ENCODE measurements at places on chromosomes 7 and 10. TPM values are rescaled to one million over a fixed set of nuclear protein-coding genes. Genes with fewer than 3 reads are reported as not detected.
A peak's percentile ranks its signal among the peaks of the same experiment; 100 is the strongest.

DNA sequence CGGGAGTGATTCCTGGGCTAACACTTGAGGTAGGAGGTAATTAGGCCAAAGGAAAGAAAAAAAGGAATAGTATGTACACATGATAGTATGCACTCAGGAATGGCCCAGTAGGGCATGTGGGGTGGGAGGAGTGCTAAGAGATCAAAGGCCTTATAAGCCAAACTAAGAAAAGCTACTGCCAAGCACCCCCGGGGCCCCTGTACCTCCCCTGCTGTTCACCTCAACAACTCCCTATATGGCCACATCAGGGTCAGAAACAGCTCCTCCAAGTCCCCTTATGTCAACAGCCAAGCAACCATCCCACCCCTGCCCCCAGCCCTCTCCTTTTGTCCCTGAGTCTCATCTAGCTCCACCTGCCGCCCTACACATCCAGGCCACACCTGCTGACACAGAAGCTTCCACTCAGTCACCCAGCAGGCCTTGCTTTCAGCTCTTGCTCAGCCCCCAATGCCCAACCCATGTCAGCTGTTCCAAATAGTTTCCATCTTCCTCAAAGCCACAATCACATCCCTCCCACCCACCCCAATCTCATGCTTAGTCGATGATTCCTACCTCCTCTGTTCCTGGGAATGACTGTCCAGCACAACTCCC, 80.2 kb downstream of the SORBS1 start:
- no peaks in the 10 kb centered on the region for H3K4me1 ChIP-seq
- H3K4me3 ChIP-seq, result no peak overlapping the region
- no peaks in the 10 kb centered on the region for H3K27me3 ChIP-seq
- H3K27ac ChIP-seq, result no peak overlapping the region
- no peaks in the 10 kb centered on the region for H3K36me3 ChIP-seq

DNA sequence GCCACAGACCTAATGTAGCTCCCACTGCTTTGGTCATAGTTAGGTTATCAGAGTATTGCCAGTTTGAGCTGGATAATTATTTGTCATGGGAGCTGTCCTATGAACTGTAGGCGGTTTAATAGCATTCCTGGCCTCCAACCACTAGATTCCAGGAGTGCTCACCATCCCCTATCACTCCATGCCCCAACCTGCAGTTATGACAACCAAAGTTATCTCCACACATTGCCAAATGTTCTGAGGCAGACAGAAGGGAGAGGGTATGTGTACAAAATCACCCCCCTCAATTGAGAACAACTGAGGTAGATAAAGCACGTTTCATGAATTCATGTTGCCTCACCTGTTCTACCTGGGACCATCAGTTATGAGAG, 119.0 kb upstream of the CACUL1 start:
- H3K4me3 ChIP-seq, result no peak overlapping the region
- no peak overlapping the region for H3K27ac ChIP-seq
- no peaks in the 10 kb centered on the region for H3K36me3 ChIP-seq
- peaks cover 16% of the 10 kb centered on the region for H3K27me3 ChIP-seq

- H3K4me3 ChIP-seq, result no peak overlapping the region
- no peak overlapping the region for H3K27ac ChIP-seq
- H3K27me3 ChIP-seq, result no peaks in the 10 kb centered on the region
- H3K4me1 ChIP-seq, result no peaks in the 10 kb centered on the region
These were observed 16.6 kb downstream of the DENND2A start for GRCh38 chr7:140623980-140624379.

GRCh38 chr7:94042381-94042780, 38.2 kb upstream of the BET1 start:
- no peaks in the 10 kb centered on the region for H3K4me1 ChIP-seq
- no peak for DNase-seq
- H3K36me3 ChIP-seq, result no peaks in the 10 kb centered on the region
- H3K27me3 ChIP-seq, result peaks cover 12% of the 10 kb centered on the region
- no peak overlapping the region for H3K4me3 ChIP-seq

DNA sequence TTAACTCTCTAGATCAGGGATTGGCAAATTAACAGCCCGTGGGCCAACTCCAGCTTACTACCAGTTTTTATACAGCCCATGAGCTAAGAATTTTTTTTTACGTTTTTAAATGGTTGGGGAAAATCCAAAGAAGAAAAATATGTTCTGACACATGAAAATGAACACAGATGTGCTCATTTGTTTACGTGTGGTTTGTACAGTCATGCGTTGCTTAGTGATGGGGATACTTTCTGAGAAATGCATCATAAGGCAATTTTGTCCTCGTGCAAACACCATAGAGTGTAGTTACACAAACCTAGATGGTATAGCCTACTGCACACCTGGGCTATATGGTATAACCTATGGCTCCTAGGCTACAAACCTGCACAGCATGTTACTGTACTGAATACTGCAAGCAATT, 8.3 kb upstream of the SMKR1 start:
- H3K4me1 ChIP-seq, result peaks cover 19% of the 10 kb centered on the region
- no peak overlapping the region for H3K27ac ChIP-seq
- no peaks in the 10 kb centered on the region for H3K36me3 ChIP-seq
- no peak for DNase-seq
- H3K4me3 ChIP-seq, result no peak overlapping the region

DNA sequence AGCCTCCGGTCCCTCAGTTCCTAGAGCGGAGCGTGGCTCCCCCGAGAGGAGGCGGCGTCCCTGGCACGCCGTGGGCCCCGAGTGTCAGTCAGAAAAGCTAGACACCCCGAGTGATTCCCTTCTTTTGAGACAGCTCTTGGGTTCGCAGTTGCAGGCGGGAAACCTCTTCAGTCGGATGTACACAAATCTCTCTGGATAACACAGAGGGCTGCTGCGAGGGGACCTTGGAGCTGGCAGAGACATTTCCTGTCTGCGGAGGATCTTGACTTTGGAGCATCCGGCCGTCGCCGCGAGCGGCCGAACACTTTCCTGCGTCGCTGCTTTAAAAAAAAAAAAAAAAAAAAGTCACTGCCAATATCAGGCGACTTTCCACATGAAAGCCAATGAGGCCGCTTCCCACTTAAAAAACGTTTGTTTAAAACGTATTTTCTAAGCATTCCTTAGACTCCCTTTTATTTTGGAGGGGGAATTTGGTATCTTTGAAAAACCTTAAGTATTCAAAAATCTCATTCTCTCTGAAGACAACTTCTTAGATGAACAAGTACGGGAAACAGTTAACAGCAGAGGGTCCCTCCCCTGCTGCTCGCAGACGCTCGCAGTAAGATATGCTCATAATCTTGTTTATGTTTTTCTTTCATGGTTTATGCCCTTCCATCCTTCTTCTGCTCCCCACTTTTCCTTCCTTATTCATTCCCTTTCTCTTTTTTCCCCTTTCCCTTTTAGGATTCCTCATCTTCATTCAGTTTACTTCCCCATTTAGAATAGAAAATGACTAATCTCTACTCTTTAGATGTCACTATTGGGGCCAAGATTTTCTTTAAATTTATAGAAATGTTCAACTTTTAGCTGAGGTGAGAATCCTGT, 10.0 kb downstream of the HHEX start:
- peaks cover 63% of the 10 kb centered on the region for H3K27me3 ChIP-seq
- peak; percentile 61 for DNase-seq
- H3K36me3 ChIP-seq, result no peaks in the 10 kb centered on the region
- peak overlapping the region; percentile 68 for H3K4me3 ChIP-seq
- H3K27ac ChIP-seq, result no peak overlapping the region
- H3K4me1 ChIP-seq, result peaks cover 24% of the 10 kb centered on the region

GRCh38 chr7:8131694-8132605, 130.0 kb downstream of the ICA1 start:
- peak overlapping the region; percentile 52 for H3K4me3 ChIP-seq
- peak overlapping the region; percentile 92 for H3K27ac ChIP-seq
- peak; percentile 55 for DNase-seq

Gene PRSS37
- total RNA-seq, result not detected

GRCh38 chr10:32362571-32362970, 15.6 kb upstream of the EPC1 start:
- H3K36me3 ChIP-seq, result peaks cover 13% of the 10 kb centered on the region
- H3K4me1 ChIP-seq, result peaks cover 59% of the 10 kb centered on the region
- no peaks in the 10 kb centered on the region for H3K27me3 ChIP-seq
- H3K4me3 ChIP-seq, result no peak overlapping the region
- H3K27ac ChIP-seq, result no peak overlapping the region
- no peak for DNase-seq

Gene SKIDA1
- 0.10 TPM for total RNA-seq

Gene SFXN2
- 22.2 TPM for total RNA-seq

Gene DYNC1I1
- total RNA-seq, result not detected

Gene PRF1
- total RNA-seq, result 272 TPM

Gene GPRIN2
- not detected for total RNA-seq

DNA sequence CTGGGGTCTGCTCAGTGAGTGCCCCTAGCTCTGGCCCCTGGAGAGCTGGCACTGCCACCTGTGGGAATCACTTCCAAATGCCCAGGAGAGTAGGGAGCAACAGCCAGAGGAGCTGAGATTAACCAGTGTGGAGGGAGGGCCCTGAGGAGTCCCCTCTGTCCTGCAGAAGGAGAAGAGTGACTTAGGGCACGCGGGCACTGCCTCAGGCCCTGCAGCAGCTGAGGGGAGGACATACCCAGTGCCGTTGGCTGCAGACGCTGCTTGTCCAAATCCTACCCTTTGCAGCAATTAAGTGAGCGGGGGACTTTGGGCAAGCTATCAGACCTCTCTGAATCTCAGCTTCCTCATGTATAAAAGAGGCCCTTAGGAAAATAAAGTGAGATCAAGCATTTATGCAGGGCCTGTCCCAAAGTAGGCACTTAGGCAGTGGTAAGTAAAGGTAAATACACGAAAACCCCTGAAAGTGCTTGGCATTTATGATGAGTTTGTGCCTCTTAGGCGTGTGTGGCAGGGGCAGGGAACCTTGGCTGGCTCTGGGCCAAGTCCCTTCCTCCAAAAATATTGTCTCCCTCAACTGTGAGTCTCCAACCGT, 16.9 kb downstream of the PRF1 start:
- H3K27ac ChIP-seq, result no peak overlapping the region
- peaks cover 25% of the 10 kb centered on the region for H3K4me1 ChIP-seq
- H3K36me3 ChIP-seq, result peaks cover 2% of the 10 kb centered on the region

Gene VPS37D
- total RNA-seq, result 0.16 TPM

DNA sequence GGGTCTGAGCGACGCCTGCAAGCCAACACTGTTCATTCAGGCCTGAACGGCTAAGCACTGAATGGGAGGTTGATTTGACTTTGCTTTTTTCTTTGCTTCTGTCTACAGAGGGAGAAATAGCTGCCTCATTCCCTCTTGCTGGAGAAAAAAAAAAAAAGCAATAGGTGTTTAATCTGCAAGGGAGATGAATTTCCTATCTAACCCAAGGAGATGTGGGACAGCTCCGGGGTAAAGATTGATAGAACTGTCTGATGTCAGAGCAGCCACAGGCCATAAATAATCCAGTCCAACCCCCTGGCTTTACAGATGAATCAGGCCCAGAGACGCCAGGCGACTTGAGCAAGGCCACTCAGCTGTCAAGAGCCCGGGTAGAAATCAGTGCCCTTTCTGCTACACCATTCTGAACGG, 168.0 kb downstream of the ARHGAP12 start:
- H3K27me3 ChIP-seq, result no peaks in the 10 kb centered on the region
- DNase-seq, result no peak
- H3K4me1 ChIP-seq, result peaks cover 15% of the 10 kb centered on the region
- peak overlapping the region; percentile 80 for H3K4me3 ChIP-seq

GRCh38 chr10:76086170-76086760, 654.8 kb downstream of the LRMDA start:
- no peak for DNase-seq
- no peak overlapping the region for H3K4me3 ChIP-seq
- no peak overlapping the region for H3K27ac ChIP-seq
- no peaks in the 10 kb centered on the region for H3K4me1 ChIP-seq
- H3K27me3 ChIP-seq, result no peaks in the 10 kb centered on the region
- no peaks in the 10 kb centered on the region for H3K36me3 ChIP-seq

- H3K36me3 ChIP-seq, result no peaks in the 10 kb centered on the region
- H3K4me3 ChIP-seq, result no peak overlapping the region
- peaks cover 13% of the 10 kb centered on the region for H3K27me3 ChIP-seq
- H3K27ac ChIP-seq, result no peak overlapping the region
These were observed 82.8 kb upstream of the EEPD1 start for GRCh38 chr7:36070230-36070629.

DNA sequence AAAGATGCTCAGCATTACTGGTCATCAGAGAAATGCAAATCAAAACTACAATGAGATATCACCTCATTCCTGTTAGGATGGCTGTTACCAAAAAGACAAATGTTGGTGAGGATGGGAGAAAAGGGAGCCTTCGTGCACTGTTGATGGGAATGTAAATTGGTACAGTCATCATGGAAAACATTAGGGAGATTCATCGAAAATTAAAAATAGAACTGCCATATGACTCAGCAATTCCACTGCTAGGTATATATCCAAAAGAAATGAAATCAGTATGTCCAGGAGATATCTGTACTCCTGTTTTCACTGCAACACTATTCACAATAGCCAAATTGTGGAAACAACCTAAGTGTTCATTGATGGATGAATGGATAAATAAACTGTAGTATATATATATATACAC, 228.1 kb downstream of the ACTR3B start:
- DNase-seq, result no peak
- peaks cover 2% of the 10 kb centered on the region for H3K4me1 ChIP-seq
- no peak overlapping the region for H3K4me3 ChIP-seq

DNA sequence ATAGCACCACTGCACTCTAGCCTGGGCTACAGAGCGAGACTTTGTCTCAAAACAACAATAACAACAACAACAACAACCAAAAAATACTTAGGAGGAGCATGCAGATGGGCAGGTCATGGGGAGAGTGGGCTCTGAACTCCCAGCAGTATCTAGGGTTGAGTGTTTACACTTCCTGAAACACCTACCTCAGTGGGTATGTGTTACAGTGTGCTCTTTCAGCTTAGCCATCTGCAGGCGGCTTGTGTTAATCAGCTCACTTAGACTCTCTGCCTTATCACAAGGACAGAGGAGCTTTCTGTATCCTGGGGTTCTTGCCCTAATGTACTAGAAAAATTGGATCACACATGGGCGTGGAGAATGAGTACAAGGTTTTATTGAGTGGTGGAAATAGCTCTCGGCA, 340.2 kb downstream of the KIF20B start:
- no peaks in the 10 kb centered on the region for H3K4me1 ChIP-seq
- no peak overlapping the region for H3K4me3 ChIP-seq
- H3K27me3 ChIP-seq, result no peaks in the 10 kb centered on the region
- DNase-seq, result no peak
- no peaks in the 10 kb centered on the region for H3K36me3 ChIP-seq
- no peak overlapping the region for H3K27ac ChIP-seq

DNA sequence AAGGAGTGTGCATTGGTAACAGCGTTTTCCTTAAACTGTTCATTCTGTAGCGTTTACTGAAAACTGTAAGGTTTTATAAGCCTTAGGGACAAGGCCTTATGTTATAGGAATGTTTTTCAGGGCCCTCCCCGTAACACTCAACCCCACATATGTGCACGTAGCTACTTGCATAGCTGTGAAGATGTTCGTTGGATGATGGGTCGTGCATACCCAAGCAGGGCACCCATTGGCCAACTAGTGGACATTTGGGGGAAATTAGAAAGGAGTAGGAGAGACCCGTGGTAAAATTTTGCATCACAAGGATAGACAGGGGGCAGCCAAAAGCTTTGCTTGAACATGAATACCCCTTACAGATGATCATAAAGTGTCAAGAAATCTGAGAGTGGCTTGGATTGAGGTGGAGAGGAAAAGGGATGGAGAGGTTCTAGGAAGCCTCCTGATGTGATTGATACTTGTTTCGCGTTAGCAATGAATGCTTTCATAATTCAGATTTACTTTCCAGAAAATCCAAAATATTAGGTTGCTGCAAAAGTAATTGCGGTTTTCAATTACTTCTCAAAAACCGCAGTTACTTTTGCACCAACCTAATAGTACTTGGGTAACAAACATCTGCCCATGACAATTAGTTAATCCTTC, 878 bp downstream of the SEC61A2 start:
- H3K27me3 ChIP-seq, result no peaks in the 10 kb centered on the region
- DNase-seq, result peak; percentile 64
- peak overlapping the region; percentile 84 for H3K4me3 ChIP-seq
- H3K27ac ChIP-seq, result peak overlapping the region; percentile 72
- peaks cover 17% of the 10 kb centered on the region for H3K4me1 ChIP-seq
- H3K36me3 ChIP-seq, result peaks cover 9% of the 10 kb centered on the region

Gene EBF3
- not detected for total RNA-seq

Gene NSUN6
- 21.2 TPM for total RNA-seq

Gene CLRN3
- total RNA-seq, result not detected
